M059J (cell line): ENCODE measurements at places on chromosomes 16 and 17. TPM values are rescaled to one million over a fixed set of nuclear protein-coding genes. Genes with fewer than 3 reads are reported as not detected.

UTS2R gene
- not detected in 2 replicates for total RNA-seq

TBC1D26 gene
- not detected in 2 replicates for total RNA-seq

CDRT15L2 gene
- not detected in 2 replicates for total RNA-seq

STH gene
- not detected in 2 replicates for total RNA-seq

NPIPB6 gene
- total RNA-seq: 0.07 and 0.42 TPM in 2 replicates

CNGB1 gene
- total RNA-seq: not detected in 2 replicates

MGAT5B gene
- total RNA-seq: 6.5 and 11.8 TPM in 2 replicates

GDPD3 gene
- 0.52 and 1.8 TPM in 2 replicates for total RNA-seq

NEUROD2 gene
- not detected in 2 replicates for total RNA-seq

C16orf95 gene
- total RNA-seq: 2.4 and 3.1 TPM in 2 replicates

NXPH3 gene
- total RNA-seq: 3.5 and 5.2 TPM in 2 replicates

MYL4 gene
- total RNA-seq: not detected in 2 replicates

KRTAP2-3 gene
- 0.34 and 3.2 TPM in 2 replicates for total RNA-seq

CALB2 gene
- 0.10 TPM in 1 of 2 replicates, not detected in the other for total RNA-seq

KRTAP2-1 gene
- not detected in 2 replicates for total RNA-seq

SLC16A6 gene
- 0.20 and 2.6 TPM in 2 replicates for total RNA-seq

RGS11 gene
- total RNA-seq: not detected in 2 replicates

RGS9 gene
- 5.4 and 6.0 TPM in 2 replicates for total RNA-seq

PRR35 gene
- total RNA-seq: not detected in 2 replicates

PIPOX gene
- total RNA-seq: 0.71 and 5.5 TPM in 2 replicates

WNT9B gene
- total RNA-seq: not detected in 2 replicates

TBC1D3I gene
- 1.0 TPM in 1 of 2 replicates, not detected in the other for total RNA-seq

GSG1L gene
- total RNA-seq: not detected in 2 replicates
